Stimulated activated CD8-positive, alpha-beta memory T cell treated with anti-CD3 and anti-CD28 coated beads, Interleukin-2, amount 100 ng/mL, for 48 hours (primary cell): ENCODE measurements at places on chromosomes 16 and 17.
A peak's percentile ranks its signal among the peaks of the same experiment; 100 is the strongest.

DNA sequence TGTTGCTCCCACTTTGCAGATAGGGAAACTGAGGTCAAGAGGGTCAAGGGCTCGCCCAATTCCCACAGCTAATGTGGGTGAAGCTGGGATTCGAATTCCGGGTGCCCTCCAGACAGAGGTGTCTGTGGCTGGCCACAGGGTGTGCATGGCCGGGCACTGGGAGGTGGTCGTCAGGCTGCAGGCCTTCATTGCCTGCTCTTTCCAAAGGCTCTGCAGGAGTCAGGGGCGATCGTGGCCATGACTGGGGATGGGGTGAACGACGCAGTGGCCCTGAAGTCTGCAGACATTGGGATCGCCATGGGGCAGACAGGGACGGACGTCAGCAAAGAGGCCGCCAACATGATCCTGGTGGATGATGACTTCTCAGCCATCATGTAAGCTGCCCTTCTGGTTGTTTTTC is 49.8 kb downstream of the MEAK7 start:
- DNase-seq: no peak

GRCh38 chr17:8123695-8124349 is at the start of gene HES7:
TSS of gene HES7 (minus strand) at chr17:8124106. CDS start at chr17:8124084, 22 bp downstream.
- no peak for DNase-seq

GRCh38 chr17:48328457-48328856 is 101.6 kb downstream of the SKAP1 start:
- no peak for DNase-seq

- no peak for DNase-seq
Observed at GRCh38 chr17:28468781-28469180, 4.7 kb upstream of the SLC13A2 start.

- DNase-seq: no peak
Observed at GRCh38 chr16:6753553-6753952, 579.1 kb upstream of the RBFOX1 start.

GRCh38 chr17:49545806-49546545 is 29.7 kb upstream of the NXPH3 start:
- no peak for DNase-seq

DNA sequence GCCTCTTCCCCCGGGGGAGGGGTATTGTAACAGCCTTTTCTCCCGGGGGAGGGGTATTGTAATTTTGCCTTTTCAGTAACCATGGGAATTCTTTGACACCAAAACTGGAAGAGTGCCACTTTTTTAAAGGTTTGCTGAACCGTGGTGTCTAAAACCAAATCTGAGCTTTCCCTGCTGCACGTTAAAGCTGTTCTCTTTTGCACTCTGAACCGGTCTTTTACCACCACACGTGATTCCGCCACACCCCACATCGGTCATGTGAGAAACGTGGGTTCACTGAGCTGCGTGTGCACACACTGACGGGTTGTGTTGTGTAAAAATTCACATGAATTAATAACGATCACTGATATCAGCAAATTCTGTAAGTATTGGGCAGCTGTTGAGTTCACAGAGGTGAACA is 9.2 kb upstream of the ACSF3 start:
- no peak for DNase-seq

DNA sequence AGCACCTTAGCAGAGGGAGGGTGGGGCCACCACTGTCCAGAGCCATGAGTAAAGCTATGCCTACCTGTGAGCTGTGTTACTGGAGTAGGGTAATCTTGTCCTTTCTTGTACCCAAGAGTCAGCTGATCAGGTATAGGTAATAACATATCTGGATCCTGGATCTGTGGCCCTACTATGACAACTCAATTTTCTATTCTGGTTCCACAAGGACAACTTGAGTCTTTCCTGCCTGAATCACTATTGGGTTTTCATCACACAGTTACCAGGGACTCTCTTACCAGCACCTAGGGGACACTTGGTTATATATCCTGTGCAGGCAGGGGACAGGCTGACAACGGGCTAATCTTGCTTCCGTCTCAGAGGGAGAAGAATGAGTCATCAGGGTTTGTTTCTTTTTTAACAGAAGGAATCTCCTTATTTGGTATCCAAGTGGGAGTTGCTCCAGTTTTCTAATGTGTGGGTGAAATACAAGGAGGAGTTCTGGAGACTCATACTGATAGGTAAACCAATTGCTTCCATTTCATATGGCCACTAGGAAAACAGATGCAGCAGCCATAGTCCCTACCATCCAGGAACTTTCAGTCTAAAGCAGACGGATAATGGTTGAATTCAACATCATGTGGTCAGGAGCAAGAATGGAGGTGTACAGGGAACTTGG is 6.8 kb downstream of the ZNF267 start:
- no peak for DNase-seq

- no peak for DNase-seq
Observed at GRCh38 chr17:65433592-65433991, 127.9 kb downstream of the AXIN2 start.

- DNase-seq: no peak
Observed at GRCh38 chr17:4786106-4786511, at the start of gene VMO1. TSS of gene VMO1 (minus strand) at chr17:4786364. CDS start at chr17:4786352, 12 bp downstream.

- DNase-seq: no peak
Observed at GRCh38 chr17:35185849-35186248, 8.3 kb downstream of the SLC35G3 start.

GRCh38 chr16:12793120-12793864 is 10.4 kb downstream of the CPPED1 start:
- DNase-seq: no peak

- DNase-seq: peak; percentile 37
Observed at GRCh38 chr17:82985973-82986372, 93.4 kb upstream of the METRNL start.

GRCh38 chr17:76511668-76512365 is 10.6 kb upstream of the RHBDF2 start:
- no peak for DNase-seq

- DNase-seq: no peak
Observed at GRCh38 chr17:43578699-43579565, 32.8 kb upstream of the ETV4 start.

DNA sequence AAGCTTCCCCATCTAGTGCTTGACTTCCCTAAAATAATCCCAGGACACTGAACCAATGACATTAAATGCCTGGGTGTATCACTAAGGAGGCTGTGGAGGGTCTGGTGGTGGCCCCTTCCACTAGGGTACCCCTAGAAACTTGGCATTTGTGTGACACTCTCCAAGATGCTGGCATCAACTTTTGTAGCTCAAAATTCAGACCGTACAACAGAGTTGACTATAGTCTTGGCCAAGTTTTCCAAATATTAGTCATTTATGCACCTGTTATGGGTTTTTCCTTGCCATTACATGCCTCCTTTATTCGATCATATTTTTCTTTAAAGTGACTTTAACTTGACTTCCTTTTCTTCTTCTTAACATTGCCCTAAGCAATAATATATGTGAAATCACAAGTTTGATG is 124.8 kb upstream of the CACNG3 start:
- no peak for DNase-seq

DNA sequence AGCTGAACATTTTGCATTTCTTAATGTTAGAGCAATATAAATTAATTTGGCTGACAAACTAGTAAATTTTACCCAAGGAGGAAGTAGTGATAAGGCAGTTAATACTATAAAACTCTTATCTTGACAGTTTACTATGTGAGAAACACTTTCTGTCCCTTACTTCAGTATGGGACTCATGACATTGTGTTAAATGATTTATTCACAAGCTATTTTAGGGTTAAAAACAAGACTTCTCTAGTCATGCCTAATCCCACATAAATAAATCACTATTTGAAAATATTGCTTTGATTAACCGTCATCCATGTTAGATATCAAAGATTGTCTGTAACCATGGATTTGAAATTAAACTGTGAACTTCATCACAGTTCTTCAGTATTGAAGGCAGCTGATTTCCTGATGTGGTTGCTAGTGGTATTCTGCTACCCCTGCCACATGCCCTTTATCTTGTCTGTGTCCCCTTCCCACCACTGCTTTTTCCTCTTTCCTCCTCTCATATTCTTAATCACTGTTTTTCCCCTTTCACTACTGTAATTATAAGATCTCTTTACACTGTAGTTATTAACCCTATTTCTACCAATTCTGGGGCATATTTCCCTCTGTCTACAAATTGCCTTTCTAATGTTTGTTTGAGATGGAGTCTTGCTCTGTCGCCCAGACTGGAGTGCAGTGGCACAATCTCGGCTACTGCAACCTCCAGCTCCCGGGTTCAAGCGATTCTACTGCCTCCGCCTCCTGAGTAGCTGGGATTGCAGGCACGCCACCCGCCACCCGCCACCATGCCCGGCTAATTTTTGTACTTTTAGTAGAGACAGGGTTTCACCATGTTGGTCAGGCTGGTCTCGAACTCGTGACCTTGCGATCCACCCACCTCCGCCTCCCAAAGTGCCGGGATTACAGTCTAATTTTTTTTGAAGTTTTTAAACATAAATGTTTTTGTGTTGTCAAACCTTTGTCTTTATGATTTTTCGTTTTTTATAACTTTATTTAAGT is 95.6 kb downstream of the STXBP4 start:
- DNase-seq: no peak

GRCh38 chr17:79008666-79009387 is 737 bp downstream of the CANT1 start:
- no peak for DNase-seq

GRCh38 chr17:9768381-9768934 is 22.9 kb downstream of the DHRS7C start:
- no peak for DNase-seq

DNA sequence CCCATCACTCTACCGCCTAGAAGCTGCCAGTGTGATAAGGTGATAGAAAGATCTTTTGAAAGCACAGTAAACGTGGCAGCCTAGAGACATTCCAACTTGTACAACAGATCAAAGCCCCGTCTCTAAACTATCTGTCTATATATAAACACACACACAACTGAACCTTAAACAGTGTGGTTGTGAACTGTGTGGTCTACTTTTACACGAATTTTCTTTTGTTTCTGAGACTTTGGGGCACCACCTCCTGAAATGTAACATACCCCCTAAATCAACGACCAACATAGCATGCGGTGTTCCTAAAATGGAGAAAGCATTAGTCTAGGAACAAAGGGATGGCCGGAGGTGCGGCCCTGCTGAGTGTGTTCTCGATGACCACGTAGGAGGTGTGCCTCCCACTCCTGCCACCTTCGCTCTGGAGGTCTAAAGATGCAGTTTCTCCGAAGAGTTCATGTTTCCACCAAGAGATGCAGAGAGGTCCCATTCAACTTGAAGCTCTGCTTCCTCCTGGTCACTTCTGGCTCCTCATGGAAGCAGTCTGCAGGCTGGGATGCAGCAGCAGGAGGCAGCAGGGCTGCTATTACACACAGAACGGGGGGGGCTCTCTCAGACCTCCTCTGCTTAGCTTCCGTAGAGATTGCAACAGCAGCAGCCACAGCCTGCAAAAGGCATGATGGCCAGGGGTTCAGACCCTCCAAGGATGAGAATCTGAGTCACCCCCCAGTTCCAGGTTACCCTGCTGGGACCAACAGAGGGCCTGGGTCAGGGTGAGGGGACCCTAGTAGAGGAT is 22.6 kb upstream of the USP10 start:
- no peak for DNase-seq

- no peak for DNase-seq
Observed at GRCh38 chr16:86343796-86344585, 166.3 kb upstream of the FOXF1 start.
